NCI-H146 (cell line): ENCODE measurements at places on chromosomes 16 and 17.
A peak's percentile ranks its signal among the peaks of the same experiment; 100 is the strongest.

- DNase-seq = no peak
These were observed 41.3 kb downstream of the GAS7 start for GRCh38 chr17:10156948-10157607.

DNA sequence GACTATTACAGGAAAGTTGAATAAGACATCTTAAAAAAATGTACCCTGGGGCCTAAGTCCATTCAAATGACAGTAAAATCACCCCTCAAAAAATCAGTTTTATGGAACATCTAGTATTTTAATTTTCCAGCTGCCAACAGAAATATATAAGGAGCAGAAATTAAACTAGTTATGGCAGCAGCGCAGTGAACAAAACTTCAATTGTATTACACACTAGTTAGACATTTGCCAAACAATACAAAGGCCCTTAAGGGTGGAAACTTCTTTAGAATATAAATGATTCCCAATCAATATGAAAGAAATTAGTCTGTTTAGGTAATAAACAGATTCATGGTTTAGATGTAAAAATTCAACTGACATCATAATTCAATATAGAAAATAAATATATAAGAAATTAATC lies 18.1 kb upstream of the RFFL start:
- DNase-seq = no peak

- no peak for DNase-seq
These were observed 4.4 kb downstream of the PGAP3 start for GRCh38 chr17:39683295-39683939.

DNA sequence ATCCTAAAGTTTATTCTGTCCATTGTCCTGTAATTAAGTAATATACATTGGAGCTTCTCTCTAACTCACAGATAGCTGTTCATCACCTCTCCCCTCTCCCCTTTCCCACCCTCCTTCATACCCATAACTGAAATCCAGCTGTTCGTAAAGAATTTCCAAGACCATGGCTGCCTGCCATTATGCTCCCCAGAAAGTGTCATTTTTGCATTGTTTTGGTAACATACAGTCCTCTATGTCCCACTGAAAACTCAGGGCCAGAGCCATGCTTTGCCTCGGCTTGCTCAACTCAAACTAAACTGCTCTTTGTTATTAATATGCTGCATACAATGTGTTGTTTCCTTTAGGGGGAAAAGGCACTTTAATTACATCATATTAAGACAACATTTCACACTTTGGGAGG lies 132.0 kb downstream of the MRTFB start:
- peak; percentile 45 for DNase-seq

- no peak for DNase-seq
These were observed at the start of gene ALOX15 for GRCh38 chr17:4641297-4642195. Gene ALOX15, minus strand, starts transcription at chr17:4641678. Its CDS starts 27 bp downstream, at chr17:4641651.

DNA sequence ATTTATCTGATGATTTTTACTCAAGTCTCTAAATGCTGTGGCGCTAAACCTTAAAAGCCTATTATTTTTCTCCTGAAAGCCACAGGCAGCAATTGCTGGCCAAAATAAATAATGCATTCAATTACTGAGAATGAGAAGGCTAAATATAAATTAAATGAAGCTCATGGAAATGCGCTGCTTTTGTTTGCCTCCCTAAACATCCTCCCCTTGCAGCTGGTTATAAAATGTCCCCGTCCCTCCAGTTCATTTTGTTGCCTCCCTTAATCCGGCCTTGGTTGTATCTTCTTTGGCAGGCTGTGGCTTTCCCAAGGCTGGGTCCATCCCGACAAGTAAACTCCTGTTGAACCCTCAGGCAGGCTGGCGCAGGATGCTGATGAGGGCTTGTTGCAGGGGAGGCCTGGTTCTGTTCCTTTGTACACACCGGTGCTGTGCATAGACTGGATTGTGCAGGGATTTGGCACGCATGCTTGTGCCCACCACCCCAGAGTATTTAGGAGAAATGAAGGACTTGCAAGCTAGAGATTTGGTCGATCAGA lies 62.7 kb downstream of the KNOP1 start:
- peak; percentile 16 for DNase-seq

DNA sequence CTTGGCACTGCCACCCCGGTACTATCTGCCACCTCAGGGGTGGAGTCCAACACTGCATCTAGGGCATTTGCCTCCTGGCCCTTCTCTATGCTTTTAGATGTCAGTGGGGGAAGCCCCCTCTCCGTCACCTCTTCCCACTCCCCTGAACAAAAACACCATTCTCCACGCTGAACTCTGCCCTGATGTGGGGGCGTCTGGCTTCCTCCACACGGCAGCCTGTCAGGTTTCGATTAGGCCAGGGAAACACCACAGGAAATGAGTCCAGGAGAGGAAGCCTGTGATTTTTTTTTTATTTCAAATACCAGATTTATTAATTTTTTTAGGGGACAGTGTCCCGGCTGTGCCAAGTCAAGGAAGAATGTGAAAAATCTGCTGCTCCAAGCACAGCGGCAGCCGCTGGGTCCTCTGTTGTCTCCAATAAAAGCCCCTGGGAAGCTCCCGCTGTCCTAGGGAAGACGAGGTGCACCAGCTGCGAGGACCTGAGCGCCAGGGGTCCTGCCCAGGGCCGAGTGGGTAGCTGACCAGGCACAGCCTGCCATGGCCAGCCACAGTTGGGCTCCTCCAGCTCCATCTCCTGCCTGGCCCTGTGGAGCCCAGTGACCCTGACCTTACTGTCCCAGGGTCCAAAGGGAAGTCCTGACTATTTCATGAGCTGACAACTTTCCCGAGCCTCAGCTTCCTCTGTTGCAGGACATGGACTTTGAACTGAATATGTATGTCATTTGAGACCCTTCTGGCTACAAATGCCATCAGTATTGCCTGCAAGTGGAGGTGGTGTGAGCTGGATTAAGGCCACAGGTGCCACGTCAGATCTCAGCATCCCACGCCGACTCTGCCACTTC lies 336.7 kb downstream of the FOXL1 start:
- DNase-seq = no peak

- no peak for DNase-seq
These were observed 16.3 kb upstream of the WFIKKN2 start for GRCh38 chr17:50818921-50819657.

DNA sequence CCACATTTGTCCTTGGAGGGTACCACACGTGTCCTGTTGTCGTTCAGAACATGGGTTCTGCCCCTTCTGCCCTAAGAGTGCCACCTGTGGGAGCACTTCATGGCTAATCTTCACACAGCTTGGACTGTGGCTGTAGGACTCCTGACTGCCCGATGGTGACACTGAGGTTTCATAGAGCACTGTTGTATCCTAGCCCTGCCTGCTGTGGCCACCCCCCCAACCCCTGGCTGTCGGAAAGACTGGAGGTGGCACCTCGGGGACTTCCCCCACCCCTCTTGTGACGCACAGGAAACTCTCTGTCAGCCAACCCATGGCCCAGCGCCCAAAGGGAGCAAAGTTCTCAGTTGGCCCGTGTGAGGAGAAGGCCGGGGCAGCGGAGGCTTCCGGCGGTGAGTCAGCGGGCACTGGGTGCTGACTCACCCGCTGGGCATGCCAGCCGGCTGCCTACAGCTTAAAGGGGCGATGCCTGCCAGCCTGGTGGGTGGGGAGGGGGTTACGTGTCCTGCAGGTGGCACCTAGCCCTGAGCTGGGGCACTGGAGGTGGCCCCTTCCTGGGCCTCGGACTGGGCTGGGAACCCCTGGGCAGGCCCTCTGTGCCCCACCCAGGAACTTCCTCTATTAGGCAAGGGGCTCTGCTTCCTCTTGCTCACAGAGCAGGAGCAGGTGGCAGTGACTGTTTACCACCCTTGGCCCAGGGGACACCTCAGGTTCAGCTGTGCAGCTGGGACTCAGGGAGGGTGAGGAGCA lies 3.4 kb downstream of the MAP2K3 start:
- no peak for DNase-seq

GRCh38 chr17:61422116-61422799 lies 22.6 kb downstream of the TBX2 start:
- DNase-seq = no peak

- DNase-seq = peak; percentile 21
These were observed 34.4 kb downstream of the WWP2 start for GRCh38 chr16:69796285-69797118.

DNA sequence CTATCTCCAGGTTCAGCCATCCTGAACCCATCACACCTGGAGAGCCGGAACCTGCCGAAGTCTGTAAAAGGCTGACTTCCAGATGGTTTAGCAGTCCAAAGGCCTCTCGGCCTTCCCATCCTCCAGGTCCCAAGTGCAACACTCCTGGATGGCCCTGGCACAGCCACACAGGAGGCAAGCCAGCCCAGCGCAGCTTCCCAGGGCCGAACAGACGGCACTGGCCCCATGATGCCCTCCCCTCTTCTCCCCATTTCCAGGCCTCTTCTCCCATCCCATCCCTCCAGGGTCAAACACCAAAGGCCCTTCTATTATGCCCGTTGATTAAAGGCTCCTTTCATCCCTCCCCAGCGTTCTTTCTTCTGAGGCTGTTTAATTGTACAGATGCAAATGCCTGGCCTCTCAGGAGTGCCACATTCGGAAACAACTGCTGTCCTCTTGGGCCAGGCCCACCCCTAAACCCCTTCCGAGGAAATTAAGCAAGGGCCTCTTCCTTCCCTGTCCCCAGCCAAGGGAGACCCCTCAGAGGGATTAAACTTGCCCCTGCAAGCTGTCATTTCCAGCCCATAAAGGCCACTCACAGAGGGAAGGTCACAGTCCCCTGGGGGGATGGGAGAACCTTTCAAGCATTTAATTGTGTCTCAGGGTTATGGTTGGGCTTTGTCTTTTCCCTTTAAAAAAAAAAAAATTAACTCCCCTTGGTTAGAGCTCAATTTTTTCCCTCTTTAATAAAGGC lies 30.8 kb downstream of the AXIN2 start:
- peak; percentile 54 for DNase-seq

- no peak for DNase-seq
These were observed 22.2 kb downstream of the SEC14L1 start for GRCh38 chr17:77163001-77163400.

DNA sequence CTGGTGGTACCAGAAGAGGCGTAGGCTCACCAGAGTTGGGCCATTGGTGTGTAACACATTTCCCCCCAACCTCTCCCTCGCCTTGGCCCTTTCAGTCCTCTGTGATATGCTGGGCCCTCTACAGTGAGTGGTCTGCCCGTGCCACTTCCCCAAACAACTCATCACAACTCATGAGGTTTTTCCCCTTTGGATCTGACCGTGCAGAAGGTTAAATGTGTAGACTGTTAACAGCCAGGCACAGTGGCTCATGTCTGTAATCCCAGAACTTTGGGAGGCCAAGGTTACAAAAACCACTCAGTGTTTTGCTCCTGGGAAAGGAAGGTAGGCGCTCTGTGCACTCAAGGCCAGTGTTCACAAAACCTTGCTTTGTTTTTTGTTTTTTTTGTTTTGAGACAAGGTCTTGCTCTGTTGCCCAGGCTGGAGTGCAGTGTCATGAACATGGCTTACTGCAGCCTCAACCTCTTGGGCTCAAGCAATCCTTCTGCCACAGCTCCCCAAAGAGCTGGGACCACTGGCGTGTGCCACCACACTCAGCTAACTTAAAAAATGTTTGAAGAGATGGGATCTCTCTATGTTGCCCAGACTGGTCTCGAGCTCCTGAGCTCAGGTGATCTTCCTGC lies 11.3 kb upstream of the CYB5B start:
- DNase-seq = no peak

DNA sequence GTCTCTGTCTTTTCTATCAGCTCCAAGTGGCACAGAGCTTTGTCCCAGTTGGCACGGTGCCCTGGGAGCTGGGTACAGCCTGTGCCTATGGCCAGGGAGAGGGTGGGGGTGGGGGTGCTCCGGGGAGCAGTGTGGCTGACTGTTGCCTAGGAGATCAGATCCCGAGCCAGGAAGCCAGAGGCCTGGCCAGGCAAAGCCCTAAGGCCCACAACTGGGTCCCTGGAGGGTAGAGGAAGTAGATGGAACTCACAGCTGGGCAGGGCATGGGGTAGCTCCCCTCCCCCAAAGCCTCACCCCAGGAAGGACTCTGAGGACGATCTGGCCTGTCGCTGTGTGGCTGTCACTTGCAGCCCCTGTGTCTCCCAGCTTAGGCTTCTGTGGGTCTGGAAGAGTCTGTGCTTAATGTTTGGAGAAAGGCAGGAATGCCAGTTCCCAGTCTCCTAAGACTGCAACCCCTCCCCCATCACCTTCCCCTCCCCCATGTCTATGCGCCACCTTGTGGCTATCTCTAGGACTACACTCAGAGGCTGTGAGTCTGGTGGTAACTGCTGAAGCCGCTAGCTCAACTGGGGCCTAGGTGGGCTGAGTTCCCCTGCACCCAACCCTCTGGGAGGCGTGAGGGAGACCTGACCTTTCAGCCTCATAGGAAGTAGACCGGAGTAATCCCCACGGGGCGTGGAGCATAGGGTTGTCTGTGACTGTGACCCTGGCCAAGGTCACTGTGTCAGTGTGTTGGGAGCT lies 12.6 kb downstream of the THRA start:
- peak; percentile 27 for DNase-seq

- DNase-seq = no peak
These were observed 75.0 kb downstream of the RAP1GAP2 start for GRCh38 chr17:2871205-2871604.

DNA sequence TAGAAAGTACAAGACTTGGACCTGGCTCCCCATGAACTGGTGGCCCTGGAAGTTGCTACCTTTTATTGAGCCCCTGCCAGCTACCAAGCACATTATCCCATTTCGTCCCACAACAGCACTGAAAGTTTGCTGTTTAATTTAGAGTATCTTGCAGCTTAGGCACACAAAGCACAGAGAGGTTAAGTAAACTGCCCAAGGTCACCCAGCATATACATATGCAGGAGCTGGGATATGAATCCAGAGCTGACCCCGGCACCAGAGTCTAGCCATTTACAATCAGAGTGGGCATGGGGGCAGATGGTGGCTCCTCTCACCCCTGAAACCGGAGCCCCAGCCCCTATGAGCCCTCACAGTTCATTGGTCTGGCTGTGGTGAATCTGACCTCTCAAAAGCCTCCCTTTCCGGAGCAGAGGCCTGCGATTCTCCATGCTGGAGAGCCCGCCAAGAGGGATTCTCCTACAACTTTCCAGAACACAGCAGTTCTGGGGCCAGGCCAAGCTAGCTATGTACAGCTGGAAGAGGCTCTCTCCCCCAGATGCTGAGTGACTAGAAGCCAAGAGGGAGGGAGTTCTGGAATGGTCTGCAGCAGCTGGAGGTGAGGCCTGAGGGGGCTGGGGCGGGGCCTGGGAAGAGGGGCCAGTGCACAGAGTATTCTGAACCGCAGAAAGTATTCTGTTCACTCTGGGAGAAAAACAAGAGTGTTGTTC lies 58.3 kb downstream of the SREBF1 start:
- DNase-seq = no peak
